Type B pancreatic cell (in vitro differentiated cells): ENCODE measurements at places on chromosomes 11 and 22.

GRCh38 chr22:46275455-46276122, 7.8 kb downstream of the TTC38 start:
- no peak for DNase-seq

DNA sequence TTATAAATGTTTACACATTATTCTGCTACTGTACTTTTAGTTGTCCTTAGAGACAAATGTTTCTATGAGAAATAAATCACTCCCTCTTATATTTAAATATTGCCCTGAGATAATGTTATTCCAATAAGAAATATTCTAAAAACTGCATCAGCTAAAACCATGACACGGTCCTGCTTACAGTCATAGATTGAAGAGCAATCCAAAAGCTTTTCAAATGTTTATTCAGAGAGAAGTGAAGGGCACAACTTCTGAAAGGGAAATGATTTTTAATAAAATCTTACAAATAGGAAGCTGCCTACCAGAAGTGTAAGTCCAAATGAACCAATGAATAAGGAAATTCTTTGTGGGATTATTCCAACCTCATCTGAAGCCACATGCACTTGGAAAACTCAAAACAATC, 49.2 kb downstream of the STK33 start:
- DNase-seq, result no peak

GRCh38 chr11:120710354-120711131, 199.0 kb downstream of the GRIK4 start:
- DNase-seq, result peak; percentile 77

DNA sequence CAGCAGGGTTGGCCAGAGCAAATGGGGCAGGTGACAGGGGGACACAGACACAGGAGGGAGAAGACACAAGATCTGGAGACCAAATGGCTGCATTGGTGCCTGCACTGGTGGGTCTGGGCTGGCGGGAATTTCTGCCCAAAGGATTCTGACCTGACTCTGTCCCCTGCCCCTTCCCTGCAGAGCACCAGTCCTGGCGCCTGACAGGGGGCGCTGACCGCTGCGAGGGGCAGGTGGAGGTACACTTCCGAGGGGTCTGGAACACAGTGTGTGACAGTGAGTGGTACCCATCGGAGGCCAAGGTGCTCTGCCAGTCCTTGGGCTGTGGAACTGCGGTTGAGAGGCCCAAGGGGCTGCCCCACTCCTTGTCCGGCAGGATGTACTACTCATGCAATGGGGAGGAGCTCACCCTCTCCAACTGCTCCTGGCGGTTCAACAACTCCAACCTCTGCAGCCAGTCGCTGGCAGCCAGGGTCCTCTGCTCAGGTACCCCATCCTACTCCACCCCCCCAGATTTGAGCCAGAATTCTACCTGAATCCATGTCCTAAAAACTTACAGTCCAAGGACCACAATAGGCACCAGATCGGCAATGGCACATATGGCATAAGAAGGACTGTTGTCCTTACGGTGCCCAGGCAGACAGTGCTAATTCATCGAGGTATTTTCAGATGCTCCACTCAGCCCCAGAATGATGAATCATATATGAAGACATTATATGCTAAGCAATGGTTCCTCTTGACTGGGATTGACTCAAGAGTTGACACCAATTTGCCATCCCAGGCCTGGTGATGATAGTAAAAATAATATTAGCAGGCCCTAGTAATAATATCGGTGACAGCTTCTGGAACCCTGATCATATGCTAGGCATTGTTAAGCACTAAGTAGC, 38.2 kb downstream of the CD6 start:
- DNase-seq, result no peak

DNA sequence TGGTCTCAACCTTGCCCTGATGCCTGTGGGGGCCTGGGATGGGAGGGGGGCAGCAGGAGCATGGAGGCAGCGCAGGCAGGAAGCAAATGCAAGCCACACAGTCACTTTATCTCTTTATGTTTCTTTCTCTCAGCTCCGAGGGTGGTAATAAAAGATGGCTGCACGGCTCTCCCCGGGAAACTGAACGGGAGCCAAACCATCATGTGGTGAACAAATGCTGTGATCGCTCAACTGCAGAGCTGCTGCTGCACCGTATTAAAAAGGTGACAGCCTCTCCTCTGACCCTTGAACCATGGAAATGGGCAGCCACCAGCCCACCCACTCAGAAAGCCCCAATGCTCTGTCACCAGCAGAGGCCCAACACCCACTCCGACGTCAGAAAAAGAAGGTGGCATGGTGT, 110.0 kb downstream of the TIMP3 start:
- DNase-seq, result no peak

- no peak for DNase-seq
Observed at GRCh38 chr22:23182309-23183060, 2.2 kb downstream of the BCR start.

- no peak for DNase-seq
Observed at GRCh38 chr11:92707173-92707619, 262.3 kb upstream of the MTNR1B start.

DNA sequence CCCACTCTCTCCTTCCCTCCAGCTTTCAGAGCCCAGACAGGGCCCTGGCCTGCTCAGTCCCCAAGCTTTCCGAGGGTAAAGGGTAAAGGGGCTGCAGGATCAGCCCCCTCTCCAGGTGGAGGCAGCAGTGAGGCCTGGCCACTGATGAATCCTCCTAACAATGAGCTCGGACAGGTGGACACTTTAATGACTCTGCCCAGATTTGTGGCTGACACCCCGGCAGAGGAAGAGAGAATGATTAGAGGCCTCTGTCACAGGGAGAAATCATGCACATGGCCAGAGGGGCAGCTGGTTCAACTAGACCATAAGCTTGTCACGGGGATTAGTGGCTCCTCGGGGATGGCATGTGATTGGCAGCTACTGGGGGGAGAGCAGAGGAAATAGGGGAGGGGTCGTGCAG, 587.5 kb upstream of the B3GAT1 start:
- no peak for DNase-seq

GRCh38 chr22:32743046-32743445, 58.5 kb upstream of the TIMP3 start:
- no peak for DNase-seq

GRCh38 chr11:64880240-64881001, 2.0 kb upstream of the EHD1 start:
- no peak for DNase-seq

DNA sequence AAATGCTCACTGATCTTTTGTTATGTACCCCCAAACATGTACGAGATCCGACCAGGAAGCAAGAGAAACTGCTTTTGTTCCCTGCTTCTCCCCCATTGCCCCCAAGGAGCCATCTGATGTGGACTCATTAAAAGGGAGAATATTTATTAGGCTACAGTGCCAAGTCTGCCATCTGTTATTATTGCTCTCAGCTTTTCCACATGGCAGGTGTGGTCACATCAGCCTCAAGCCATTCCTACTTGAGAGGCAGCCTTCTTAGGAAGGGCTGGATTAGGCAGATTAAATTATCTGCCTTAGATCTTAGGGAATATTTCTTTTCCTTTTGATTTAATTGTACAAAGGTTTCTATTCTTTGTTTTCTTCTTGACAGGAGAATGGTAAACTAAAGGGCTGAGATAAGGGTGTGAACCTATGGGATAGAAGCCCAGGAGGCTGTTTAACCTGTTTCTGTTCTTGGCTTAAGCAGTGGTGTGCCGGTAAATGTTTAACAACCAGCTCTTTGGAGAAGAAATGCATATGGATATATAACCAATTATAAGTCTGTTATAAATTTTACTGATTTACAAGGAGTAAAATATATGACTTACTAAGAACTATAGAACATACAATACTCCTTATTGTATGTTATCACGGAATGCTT, 88.8 kb downstream of the PDHX start:
- no peak for DNase-seq

- no peak for DNase-seq
Observed at GRCh38 chr11:26608507-26609146, 36.6 kb upstream of the MUC15 start.

GRCh38 chr11:10377183-10377582, 72.3 kb downstream of the ADM start:
- no peak for DNase-seq

- no peak for DNase-seq
Observed at GRCh38 chr11:65159012-65159411, 11.0 kb upstream of the SPDYC start.

- DNase-seq, result no peak
Observed at GRCh38 chr11:109704432-109704831, 282.4 kb downstream of the C11orf87 start.

- DNase-seq, result no peak
Observed at GRCh38 chr11:9765320-9766101, 101.6 kb downstream of the SWAP70 start.

GRCh38 chr11:11981364-11981763, 27.1 kb downstream of the DKK3 start:
- no peak for DNase-seq
